Liver (tissue), 10 donors: ENCODE measurements at places on chromosomes 6 and 20. TPM values are rescaled to one million over a fixed set of nuclear protein-coding genes. Genes with fewer than 3 reads are reported as not detected.

DNA sequence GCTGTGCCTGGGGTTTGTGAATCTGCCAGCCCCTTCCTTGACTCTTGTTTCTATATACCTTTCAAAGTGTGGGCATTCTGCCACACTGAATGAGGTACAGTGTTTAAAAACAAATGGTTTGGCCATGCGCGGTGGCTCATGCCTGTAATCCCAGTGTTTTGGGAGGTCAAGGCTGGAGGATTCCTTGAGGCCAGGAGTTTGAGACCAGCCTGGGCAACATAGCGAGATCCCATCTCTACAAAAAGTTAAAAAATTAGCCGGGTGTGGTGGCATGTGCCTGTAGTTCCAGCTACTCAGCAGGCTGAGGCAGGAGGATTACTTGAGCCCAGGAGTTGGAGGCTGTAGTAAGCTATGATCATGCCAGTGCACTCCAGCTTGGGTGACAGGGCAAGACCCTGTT, 5.8 kb downstream of the FAM83D start:
- no peak for DNase-seq
- H3K4me3 ChIP-seq = no peak overlapping the region
- no peak overlapping the region for H3K27ac ChIP-seq
- no peaks in the 10 kb centered on the region for H3K36me3 ChIP-seq
- H3K4me1 ChIP-seq = peaks cover under 1% of the 10 kb centered on the region
- H3K27me3 ChIP-seq = no peaks in the 10 kb centered on the region

- DNase-seq = no peak
- H3K36me3 ChIP-seq = no peaks in the 10 kb centered on the region
- no peak overlapping the region for H3K4me3 ChIP-seq
- no peaks in the 10 kb centered on the region for H3K4me1 ChIP-seq
Observed at GRCh38 chr6:72787391-72788031, 165.6 kb downstream of the KCNQ5 start.

GRCh38 chr20:20966171-20966570, 140.0 kb downstream of the LINC00237 start:
- H3K27ac ChIP-seq = no peak overlapping the region
- H3K36me3 ChIP-seq = no peaks in the 10 kb centered on the region
- no peak for DNase-seq
- no peak overlapping the region for H3K4me3 ChIP-seq
- H3K4me1 ChIP-seq = no peaks in the 10 kb centered on the region
- H3K27me3 ChIP-seq = no peaks in the 10 kb centered on the region

DNA sequence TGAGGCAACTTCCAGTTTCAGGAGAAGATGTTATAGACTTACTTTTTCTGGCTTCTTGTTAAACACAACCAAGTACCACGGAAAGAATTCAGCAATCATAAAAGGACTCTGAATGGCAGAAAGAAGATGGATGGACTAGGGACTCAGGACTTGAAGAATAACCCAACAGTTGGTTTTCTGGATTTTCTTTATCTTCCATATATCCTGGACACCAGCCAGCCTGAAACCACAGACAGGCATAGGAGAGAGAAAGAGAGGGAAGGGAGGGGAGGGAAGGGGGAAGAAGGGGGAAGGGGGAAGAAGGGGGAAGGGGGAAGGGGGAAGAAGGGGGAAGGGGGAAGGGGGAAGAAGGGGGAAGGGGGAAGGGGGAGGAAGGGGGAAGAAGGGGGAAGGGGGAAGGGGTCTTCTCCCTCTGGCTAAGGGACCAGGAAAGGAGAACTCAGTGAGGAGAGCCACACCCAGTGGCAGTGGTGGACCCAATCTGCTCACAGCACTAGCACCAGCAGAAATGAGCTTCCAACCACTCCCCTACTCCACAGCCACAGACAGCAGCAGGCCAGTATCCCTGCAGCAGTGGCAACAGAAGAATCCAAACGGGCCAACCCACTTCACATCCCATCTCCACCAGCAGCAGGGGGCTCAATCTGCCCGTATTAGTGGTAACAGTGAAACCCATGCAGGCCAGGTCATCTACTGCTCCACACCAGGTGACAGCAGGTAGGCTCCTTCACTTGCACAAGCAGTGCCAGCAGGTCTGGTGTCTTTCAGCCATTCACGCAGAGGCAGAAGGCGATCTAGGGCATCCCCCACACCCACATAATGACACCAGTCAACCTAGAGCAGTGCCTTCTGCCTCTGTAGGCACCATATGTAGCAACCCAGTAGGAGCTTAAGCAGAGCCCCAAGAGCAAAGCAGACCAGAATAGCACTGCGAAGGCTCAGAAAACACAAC, 78.6 kb downstream of the TRMT6 start:
- H3K27me3 ChIP-seq = no peaks in the 10 kb centered on the region
- H3K4me3 ChIP-seq = no peak overlapping the region
- no peaks in the 10 kb centered on the region for H3K4me1 ChIP-seq

NMBR gene
- total RNA-seq = not detected

ZC3H12D gene
- 1.4 TPM for total RNA-seq
